ENCODE measurements at places on chromosomes 16 and 17.

GRCh38 chr17:69433093-69433492 is 18.6 kb downstream of the MAP2K6 start:
- DNase-seq = no peak

DNA sequence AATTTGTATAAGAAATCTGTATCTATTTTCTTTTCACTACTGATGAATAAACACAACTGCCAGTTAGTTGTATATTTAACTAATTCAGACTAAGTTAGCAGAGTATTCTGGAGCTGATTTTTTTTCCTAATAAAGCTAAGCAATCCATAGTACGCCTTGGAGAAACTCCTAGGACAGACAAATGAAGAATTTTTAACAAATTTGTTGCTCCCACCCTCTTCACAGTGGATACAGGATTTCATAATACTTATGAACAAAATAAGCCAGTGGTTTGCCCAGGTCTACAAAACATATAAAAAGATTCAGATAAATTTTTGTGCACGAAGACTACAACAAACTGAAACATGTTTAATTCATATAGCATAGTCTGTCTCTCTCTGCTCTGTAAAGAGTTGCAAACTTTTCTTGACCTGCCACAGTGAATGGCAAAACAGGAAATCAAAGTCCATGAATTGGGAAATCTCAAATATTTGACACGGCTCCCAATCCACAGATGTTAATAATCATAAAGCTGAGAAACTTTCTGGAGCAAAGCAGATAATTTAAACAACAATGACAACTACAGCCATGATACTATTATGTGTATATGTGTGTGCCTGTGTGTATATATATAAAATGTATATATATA is 594 bp upstream of the ABCA6 start:
- no peak for DNase-seq

DNA sequence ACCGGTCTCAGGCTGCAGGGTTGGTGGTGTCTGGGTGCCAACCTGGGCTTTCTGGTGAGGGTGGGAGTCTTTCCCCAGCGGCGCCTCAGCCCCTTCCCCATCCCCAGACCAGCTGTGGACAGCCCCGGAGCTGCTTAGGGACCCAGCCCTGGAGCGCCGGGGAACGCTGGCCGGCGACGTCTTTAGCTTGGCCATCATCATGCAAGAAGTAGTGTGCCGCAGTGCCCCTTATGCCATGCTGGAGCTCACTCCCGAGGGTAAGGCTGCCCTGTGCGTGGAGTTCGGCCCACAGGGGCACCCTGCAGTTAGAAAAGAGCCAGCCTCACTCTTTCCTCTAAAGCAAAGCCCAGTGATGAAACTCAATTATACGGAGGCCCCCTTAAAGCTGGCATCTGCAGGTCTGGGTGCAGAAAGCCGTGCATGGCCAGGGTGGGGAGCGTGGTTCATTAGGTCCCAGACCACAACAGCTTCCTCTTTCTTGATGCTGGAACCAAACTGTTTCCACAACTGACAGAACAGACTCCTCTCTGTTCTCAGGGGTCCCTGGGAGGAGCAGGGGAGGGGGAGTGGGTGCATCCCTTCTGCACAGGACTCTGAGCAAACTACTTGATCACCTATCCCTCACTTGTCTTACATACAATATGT is 10.7 kb downstream of the GUCY2D start:
- DNase-seq = no peak

GRCh38 chr17:74368341-74369081 is 1.2 kb downstream of the GPR142 start:
- DNase-seq = peak; percentile 52

- no peak for DNase-seq
Measured at GRCh38 chr16:74186561-74186971, 110.0 kb upstream of the PSMD7 start.

GRCh38 chr17:35048685-35049379 is 14.7 kb downstream of the RFFL start:
- no peak for DNase-seq
